Fibroblast of skin of abdomen (primary cell): ENCODE measurements at places on chromosomes 2 and 18.

DNA sequence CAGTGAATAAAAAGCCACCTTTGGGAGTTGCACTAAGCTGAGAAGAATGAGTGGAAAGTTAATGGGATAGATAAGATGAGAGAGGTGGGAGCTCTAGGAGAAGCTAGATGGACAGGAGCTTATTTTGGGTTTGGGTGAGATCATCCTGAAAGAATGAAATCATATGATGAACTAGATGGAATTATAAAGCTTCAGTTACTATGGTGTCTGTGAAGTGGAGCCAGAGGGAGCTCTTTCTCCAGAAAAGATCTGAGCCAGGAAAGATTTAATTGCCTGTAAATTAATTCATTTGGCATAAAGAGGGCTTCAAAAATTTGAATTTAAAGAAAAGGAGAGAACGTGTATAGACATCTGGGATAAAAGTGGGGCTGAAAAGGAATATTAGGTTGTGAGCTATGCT, 10.3 kb downstream of the DNAH6 start:
- DNase-seq = no peak

DNA sequence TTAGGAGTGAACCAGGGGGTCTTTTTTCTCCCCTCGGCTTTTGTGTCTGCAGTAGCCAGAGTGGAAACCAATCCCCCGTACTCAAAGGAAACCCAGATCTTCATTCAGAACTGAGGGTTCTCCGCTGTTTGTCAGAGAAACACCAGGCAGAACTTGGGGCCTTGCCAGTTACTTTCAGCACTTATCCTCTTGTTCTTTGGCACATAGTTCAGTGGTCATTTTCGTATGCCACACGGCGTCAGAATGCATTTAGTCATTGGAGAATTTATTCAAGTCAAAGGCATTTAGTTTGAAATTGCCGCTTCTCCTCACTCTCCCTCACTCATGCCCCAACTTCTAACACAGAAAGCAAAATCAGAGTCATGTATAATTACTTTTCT, 102.9 kb downstream of the CABLES1 start:
- no peak for DNase-seq

DNA sequence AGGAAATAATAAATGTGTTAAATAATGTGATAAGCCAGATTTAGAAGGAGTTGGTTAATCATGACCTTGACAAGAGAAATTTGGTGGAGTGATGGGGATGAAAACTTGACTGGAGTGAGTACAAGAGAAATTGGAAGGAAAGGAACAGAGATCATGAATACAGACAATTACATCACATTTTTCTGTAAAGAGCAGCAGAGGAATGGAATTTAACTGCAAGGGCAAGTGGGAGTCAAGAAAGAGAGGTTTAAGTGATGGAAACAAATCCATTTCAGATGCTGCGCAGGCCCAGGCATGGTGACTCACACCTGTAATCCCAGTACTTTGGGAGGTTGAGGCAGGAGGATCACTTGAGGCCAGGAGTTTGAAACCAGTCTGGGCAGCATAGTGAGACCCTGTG, 46.7 kb downstream of the ICA1L start:
- DNase-seq = peak; percentile 32

GRCh38 chr2:101912545-101912944, 79.2 kb upstream of the IL1R2 start:
- no peak for DNase-seq
